ENCODE measurements at places on chromosomes 1 and 21.

- no peak for DNase-seq
Measured at GRCh38 chr1:14215151-14215550, 383.3 kb upstream of the KAZN start.

GRCh38 chr21:22224261-22224660, 1226.1 kb downstream of the NCAM2 start:
- DNase-seq = no peak

- no peak for DNase-seq
Measured at GRCh38 chr1:3659093-3659492, 6.8 kb downstream of the TP73 start.

DNA sequence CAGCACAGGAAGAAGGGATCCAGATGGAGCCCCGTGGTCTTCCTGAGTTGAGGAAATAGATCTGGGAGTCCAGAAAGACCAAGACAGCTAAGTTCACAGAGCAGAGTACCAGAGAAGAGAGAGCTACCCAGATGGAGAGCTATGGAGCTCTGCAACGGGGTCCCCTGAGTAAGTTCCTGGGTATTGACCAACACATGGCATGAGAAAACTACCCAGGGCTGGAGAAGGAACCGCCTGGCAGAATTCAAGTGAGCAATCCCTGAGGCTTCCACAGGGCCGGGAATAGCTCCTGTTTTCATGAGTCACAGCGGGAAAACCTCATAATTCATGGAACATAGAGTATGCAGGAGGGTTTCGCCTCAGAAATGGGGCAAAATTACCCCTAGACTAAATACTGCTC, 19.7 kb downstream of the STPG1 start:
- DNase-seq = no peak

DNA sequence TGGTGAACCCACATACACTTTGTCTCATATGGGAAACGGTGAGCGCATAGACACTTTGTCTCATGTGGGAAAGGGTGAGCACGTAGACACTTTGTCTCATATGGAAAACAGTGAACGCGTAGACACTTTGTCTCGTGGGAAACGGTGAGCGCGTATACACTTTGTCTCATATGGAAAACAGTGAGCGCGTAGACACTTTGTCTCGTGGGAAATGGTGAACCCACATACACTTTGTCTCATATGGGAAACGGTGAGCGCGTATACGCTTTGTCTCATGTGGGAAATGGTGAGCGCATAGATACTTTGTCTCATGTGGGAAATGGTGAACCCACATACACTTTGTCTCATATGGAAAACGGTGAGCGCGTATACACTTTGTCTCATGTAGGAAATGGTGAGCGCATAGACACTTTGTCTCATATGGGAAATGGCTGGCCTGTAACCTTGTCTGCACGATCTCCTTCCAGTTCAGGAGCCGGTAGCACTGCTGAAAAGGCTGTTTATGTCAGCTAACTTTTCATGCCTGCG, 50.7 kb upstream of the TRAPPC10 start:
- no peak for DNase-seq

DNA sequence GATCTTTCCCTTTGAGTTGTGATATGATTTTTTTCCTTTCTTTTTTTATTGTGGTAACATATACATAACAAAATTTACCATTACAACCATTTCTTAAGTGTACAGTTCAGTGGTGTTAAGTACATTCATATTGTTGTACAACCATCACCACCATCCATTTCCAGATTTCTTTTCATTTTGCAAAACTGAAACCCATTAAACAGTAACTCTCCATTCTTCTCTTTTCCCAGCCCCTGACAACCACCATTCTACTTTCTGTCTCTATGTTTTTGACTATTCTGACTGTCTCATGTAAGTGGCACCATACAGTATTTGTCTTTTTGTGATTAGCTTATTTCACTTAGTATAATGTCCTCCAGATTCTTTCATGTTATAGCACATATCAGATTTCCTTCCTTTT, 30.3 kb downstream of the CEP350 start:
- DNase-seq = no peak

DNA sequence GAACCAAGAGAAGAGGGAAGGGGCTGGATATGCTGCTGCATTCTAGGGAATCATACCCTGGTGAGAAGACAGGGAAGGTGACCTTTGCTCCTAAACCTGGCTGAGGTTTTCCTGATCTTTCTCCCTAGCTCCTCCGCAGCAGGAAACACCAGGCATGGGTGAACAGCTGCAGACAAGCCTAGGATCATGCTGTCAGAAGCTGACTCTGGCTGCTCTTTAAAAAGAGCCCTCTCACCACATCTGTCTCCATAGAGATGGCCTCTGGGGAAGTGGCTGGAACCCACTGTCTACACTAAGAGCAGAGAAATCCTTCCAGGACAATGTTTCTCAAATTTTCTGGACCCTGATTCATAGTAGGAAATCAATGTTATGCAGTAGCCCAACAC, 57.6 kb downstream of the CD34 start:
- no peak for DNase-seq

DNA sequence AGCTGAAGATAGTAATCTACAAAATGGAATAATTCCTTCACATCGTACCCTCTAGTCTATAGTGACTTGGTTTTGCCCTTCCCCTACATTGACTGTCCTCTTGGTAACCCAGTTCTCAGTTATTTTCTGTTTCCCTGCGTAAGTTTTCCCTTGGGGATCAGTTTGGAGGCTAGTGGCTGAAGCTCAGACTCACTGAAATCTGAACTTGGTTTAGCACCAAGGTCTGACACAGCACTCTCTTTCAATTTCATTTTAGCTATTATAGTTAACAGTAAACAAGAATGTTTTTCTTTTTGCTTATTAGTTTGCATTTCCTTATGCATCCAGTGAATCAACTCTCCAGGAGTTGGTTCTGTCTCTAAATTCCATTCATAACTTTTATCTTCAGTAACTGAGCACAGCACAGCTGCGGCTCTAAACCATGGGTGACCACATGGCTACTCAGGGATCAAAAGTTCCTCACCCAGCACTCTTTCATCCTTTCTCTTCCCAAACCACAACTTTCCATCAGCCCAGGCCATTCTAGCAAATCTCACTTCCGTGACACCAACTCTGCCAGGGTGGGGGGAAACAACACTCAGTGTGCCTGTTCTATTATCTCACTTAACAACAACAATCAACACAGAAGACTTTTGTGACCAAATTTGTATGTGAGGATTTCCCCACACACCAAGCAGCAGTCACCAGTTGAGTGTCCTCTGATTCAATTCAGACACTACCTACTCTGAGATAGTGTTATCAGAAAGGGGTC, 17.6 kb upstream of the IFI6 start:
- no peak for DNase-seq

GRCh38 chr1:108819878-108820277, 37.0 kb downstream of the AKNAD1 start:
- no peak for DNase-seq

GRCh38 chr1:57468641-57469523, 45.0 kb upstream of the DAB1 start:
- DNase-seq = no peak

GRCh38 chr1:184861755-184862336, 107.2 kb upstream of the EDEM3 start:
- no peak for DNase-seq

DNA sequence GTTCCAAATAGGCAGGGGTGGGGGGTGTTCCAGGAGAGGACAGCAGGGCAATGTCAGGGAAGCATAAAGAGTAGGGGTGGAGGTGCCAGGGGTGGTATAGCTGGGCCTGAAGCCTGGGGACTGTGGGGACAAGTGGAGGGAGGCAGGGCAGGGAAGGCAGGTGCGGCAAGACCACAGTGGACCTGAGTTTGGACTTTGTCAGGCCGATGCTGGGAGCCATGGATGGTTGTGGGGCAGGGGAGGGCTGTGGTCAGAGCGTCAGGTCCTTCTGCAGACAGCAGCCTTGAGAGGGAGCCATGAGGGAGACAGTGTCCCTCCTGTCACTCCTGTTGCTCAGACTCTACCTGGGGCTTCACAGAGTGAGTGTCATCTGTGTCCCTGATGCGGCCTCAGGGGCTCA, 320.3 kb downstream of the PTPRU start:
- DNase-seq = no peak

GRCh38 chr1:94383966-94384408, 34.2 kb upstream of the ABCD3 start:
- DNase-seq = no peak

DNA sequence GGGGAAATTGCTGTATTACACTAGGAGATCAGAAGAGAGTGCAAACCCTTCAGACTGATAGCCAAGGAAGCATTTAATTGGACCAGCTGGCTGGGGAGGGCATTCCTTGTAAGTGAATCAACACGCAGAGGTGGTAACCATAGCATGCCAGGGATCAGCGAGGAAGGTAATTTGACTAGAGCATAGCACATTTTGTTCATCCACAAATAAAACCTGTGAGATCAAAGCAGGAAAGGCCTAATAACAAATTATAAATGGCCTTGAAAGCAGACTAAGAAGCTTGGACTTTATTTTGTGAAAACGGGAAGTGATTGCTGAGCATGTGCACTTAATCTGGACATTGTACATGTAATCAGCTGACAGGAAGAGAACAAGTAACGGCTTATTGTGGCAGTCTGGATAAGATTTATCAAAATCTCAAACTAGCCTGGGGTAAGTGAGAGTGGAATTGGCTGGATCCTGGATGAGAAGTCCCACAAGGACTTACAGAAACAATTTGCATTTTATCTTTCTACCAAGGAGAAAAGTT, 11.7 kb upstream of the CD55 start:
- DNase-seq = no peak

DNA sequence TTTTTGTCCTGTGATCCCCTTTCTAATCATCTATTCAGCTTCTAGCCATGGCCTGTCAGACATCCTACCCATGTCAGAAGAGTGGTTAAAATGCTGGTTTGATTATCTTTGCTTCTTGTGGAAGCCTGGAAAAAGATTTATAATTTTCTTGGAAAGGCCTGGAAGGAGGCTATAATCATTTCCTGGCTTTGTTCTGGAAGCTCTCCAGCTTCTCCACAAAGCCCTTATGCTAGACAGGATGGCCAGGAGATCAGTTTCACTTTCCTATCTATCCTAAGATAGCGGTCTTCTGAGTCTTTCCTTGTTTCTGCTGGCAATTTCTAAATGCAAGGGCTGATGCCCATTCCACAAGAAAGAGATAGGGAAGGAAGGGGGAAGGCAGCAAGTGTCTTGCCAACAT, 90.9 kb upstream of the SLC44A3 start:
- DNase-seq = no peak

GRCh38 chr1:10803971-10804820, 7.8 kb upstream of the CASZ1 start:
- no peak for DNase-seq

DNA sequence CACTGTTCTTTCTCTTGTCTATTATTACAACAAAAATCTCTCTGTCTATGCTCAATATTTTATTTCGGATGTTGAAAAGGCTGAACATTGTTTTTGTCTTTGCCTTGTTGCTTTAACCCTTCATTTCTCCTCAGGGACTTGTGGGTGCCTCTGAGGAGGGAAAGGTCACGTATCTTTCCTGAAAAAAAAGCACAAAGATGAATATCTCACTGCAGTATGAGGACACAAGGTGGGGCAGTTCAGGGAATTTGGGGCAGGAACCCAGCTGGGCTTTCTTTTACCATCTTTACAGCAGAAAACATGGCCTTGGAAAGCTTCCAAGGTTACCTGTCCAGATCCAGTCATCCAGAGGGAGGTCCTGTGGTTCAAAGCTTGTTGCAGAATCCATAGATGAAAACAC, 99.1 kb upstream of the LPGAT1 start:
- no peak for DNase-seq

- peak; percentile 12 for DNase-seq
Measured at GRCh38 chr1:177864538-177865305, 105.1 kb downstream of the SEC16B start.

- no peak for DNase-seq
Measured at GRCh38 chr1:182723200-182723599, 38.8 kb upstream of the RGS8 start.

- DNase-seq = no peak
Measured at GRCh38 chr1:33928251-33928650, 64.4 kb downstream of the HMGB4 start.

DNA sequence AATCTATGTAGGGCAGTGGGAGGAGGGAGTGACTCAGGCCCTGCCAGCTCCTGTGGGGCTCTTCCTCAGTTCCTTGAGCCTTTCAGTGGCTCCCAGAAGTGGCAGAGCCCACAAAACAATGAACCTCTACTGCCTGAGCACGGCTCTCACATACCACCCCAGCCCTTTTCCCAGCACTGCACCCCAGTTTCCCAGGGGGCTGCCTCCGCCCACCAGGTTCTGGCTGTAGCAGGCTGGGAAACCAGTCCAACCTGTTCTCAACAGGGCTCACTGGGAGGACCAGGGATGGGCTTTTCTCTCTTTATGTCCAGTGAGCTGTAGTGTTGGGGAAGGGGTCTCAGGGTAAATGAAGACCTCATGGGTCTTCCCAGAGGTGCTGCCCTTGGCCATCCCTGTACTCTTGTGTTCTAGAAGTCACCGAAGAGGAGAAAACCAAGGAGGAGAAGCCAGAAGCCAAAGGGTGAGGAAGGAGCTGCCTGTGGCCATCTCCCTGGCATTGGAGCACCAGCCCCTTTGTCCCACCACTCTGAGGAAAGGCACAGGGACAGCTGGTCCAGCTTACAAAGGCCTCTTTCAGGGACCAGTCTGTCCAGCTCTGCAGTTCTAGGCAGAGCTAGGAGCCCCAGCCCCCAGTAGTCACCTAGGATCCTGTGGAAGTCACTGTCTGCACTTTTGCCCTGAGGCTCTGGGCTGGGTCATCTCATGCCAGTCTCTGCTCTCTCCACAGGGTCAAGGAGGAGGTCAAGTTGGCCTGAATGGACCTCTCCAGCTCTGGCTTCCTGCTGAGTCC, 3.5 kb downstream of the MARCKSL1 start:
- no peak for DNase-seq

DNA sequence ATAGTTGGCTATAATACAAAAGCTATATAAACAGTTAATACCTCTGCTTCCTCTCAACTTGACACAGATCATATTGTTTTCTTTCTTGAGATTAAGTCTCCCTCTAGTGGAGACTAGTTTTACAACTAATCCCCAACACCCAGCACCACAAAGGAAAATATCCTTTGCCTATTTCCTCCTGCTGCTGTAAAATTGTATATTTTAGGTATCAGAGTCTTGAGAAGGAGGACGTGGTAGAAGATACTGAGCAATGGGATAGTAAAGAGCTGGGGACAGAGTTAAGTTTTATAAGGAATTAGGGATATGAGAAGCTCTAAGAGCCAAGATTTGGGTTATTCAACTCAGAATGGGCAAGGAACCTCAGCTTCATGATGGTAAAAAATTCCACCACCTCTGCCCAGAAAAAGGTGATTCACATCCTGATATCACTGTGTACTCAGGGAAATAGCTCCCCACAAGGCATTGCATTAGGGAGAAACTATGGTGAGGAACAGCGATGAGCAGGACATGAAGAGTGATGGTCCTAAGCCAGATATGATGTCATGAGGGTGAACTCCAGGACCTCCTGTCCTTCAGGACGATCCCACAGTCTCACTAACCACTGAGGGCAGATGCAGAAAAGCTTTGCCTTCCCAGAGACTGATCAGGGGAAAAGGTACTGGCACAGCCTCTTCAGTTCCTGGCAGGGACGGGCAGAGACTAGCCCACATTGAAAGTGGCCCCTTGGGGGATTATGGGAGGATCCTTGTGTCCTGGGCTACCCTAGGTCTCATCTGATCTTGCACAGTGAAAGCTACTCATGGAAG, 14.7 kb upstream of the CFAP126 start:
- no peak for DNase-seq

GRCh38 chr1:150696162-150696561, 792 bp downstream of the GOLPH3L start:
- no peak for DNase-seq

Data from frontal cortex (tissue), 4 donors.